ENCODE measurements at places on chromosomes 1 and 21.
A peak's percentile ranks its signal among the peaks of the same experiment; 100 is the strongest.

DNA sequence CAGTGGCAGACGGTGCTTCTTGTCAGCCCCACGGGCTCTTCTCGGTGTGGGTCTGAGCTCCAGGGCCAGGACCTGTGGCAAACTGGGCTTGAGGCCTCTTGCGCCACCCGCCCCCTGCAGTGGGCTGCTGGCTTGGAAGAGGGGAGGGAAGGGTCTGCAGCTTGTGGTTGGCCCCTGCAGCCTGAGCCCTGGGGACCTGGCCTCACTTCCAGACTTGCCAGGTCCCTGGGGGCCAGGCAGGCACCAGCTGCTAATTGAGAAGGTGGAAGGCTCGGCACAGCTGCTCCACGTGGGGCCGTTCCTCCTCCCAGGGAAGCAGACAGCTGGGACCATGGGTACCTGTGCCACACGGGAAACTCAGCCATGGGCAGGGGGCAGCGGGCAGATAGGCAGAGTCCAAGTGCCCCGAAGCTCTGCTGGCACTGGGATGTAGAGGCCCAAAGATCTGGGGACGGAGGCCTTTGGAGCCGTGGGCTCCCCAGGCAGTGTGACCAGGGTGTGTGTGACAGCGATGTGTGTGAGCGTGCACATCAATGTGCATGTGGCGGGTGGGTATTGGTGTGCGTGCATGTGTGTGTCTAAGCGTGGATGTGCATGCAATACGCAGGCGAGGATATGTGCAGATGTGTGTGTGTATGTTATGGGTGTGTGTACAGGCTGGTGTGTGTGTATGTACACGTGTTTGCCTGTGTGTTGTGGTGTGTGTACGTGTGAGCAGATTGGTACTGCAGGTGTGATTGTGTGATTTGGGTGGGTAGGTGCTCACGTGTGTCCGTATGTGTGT, 39.3 kb downstream of the TP73 start:
- no peak for DNase-seq

GRCh38 chr1:245645894-245646293, 491.1 kb downstream of the KIF26B start:
- no peak for DNase-seq

GRCh38 chr1:154241703-154242351, 21.1 kb downstream of the UBAP2L start:
- no peak for DNase-seq

DNA sequence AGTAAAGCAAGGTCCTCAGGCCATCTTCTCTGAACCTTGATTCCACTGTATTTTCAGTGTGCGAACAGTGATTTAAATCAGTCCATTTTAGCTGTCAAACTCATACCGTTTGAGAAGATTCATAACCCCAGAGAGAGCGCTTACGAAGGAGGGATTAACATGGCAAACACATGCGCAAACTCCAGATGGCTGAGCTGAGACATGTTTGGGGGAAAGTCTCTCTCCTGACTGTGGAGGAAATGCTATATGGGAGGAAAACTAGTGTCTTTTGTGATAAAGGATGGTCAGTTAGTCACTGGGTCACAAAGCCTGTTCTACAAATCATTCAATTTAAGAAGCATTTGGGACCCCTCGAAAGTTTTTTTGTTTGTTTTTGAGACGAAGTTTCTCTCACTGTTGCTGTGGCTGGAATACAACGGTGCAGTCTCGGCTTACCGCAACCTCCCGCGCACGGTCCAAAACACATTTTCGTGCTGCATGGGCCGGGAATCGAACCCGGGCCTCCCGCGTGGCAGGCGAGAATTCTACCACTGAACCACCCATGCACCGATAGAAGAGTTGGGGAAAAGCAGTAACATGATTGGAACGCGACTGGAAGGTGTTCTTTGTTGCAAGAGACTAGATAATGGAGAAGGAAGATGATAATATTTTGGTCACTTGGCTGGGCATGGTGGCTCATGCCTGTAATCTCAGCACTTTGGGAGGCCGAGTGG, 58.4 kb upstream of the CXADR start:
- peak; percentile 58 for DNase-seq

- DNase-seq: no peak
Observed at GRCh38 chr1:156140879-156141707, 12.3 kb upstream of the SEMA4A start.

DNA sequence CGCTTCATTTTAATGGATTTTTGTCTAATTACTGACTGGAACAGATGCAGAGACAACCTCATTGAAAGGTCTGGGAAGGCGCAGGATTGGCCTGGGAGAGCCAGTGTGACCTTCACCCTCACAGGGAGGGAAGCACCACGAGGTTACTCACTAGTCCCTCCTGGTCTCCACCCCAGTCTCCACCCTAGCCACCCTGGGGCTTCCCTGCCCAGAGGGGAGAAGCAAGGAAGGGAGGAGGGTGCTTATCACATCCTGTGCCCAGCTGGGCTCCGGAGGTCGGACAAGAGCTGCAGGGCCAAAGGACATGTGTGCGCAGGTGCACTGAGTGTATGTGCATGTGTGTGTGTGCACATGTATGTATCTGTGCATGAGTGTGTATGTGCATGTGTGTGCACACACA, 220.1 kb upstream of the VAMP3 start:
- DNase-seq: peak; percentile 19

DNA sequence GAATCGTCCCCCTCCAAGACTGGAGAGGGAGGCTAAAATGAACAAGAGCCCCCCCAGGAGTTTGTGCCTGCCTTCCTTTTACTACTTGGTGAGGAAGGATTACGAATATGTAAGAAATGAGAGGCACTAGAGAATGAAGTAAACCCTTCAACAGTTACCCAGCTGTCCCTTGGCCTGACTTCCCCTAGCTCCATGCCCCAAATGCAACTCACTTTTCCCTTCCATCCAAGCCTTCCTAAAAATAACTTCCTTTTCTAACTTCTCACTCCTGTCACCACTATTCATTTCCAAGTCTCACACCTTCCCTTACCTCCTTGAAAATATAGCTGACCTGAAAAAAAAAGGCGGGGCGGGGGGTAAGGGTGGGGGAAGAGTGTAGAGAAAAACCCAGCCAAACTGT, 96.6 kb upstream of the HNRNPU start:
- no peak for DNase-seq

DNA sequence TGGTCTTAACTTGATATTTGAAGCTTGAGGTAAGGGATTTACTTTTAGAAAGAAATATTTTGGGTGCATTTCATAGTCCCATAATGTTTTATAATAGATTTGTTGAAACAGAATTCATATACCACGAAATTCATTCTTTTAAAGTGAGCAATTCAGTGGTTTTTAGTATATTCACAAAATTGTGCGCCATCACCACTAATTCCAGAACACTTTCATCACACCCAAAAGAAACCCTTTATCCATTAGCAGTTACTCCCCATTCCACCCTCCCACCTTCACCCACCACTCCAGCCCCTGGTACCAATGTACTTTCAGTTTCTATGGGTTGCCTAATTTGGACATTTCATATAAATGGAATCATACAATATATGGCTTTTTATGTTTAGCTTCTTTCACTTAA, 38.9 kb upstream of the DMRTB1 start:
- DNase-seq: no peak

DNA sequence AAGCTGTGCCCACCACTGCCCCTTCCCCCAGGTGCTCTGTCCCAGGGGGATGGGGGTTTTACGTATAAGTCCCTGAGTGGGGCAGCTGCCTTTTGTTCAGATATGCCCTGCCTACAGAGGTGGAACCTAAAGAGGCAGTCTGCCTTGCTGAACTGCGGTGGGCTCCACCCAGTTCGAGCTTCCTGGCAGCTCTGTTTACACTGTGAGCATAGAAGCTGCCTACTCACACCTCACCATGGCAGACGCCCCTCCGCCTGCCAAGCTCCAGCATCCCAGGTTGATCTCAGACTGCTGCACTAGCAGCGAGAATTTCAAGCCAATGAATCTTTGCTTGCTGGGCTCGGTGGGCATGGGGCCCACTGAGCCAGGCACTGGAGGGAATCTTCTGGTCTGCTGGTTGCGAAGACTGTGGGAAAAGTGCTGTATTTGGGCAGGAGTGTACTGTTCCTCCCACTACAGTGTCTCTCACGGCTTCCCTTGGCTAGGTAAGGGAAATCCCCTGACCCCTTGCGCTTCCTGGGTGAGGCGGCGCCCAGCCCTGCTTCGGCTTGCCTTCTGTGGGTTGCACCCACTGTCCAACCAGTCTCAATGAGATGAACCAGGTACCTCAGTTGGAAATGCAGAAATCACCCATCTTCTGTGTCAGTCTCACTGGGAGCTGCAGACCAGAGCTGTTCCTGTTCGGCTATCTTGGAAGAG, 17.6 kb upstream of the RWDD3 start:
- no peak for DNase-seq

DNA sequence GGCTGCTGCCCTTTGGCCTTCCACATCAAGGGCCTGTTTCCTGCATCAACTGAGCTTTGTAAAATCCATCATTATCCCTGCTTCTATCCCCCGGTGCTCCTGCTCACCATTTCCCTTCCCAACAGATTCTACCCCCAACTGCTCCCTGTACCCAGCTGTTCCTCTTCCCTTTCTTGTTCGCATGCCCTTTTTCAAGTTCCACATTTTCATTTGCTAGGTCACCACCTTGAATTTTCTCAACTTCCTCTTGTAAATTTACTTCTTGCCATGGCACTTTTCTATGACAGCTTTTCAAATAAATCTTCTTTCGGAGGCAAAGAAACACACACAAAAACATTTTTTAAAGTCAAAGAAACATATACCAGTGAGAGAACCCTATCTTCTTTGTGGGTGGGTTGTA, 330.5 kb upstream of the ADGRL2 start:
- no peak for DNase-seq

DNA sequence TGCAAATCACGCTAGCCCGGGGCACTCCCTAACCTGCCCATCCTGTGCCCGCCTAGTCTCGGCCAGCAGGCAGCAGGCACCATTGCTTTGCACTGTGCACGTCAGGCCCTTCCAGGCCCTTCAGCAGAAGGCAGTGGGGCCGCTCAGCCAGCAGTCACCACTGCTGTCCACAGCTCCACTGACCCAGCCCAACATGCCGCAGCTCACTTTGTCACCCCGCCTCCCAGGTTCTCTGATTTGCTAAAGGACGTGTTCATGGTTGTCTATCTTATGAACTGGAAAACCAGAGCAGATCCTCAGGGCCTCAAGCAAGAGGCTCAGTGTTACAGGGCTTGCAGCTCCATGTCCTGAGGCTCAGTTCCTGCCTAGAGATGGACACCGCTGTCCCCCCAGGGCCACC, 14.2 kb upstream of the SPOCD1 start:
- no peak for DNase-seq
